ENCODE measurements at places on chromosomes 2 and 18. TPM values are rescaled to one million over a fixed set of nuclear protein-coding genes. Genes with fewer than 3 reads are reported as not detected.

Gene NPPC
- polyA plus RNA-seq, result 0.37 TPM

Gene KIF5C
- polyA plus RNA-seq, result 0.31 TPM

Gene ANKRD30B
- not detected for polyA plus RNA-seq

Gene CPO
- 0.91 TPM for polyA plus RNA-seq

Gene ALKAL2
- polyA plus RNA-seq, result 0.35 TPM

Gene SERPINB12
- not detected for polyA plus RNA-seq

Gene MAPK4
- 0.68 TPM for polyA plus RNA-seq

Gene RPRM
- polyA plus RNA-seq, result not detected

Gene SERPINB11
- not detected for polyA plus RNA-seq

Gene CD28
- polyA plus RNA-seq, result 0.09 TPM

Gene AAK1
- 21.9 TPM for polyA plus RNA-seq

Gene LGALSL
- polyA plus RNA-seq, result 3.6 TPM

Gene CNRIP1
- 4.7 TPM for polyA plus RNA-seq

Gene GYPC
- polyA plus RNA-seq, result 144 TPM

Gene ZSCAN30
- polyA plus RNA-seq, result 3.0 TPM

Gene GALR1
- polyA plus RNA-seq, result under 0.01 TPM

Gene LHCGR
- polyA plus RNA-seq, result 0.01 TPM

Gene GALNT5
- under 0.01 TPM for polyA plus RNA-seq

Gene DNAJC5G
- polyA plus RNA-seq, result not detected

Gene NEU4
- polyA plus RNA-seq, result 54.6 TPM

Measured in psoas muscle (tissue), 8 donors.